ENCODE measurements at places on chromosomes 5 and 9.

DNA sequence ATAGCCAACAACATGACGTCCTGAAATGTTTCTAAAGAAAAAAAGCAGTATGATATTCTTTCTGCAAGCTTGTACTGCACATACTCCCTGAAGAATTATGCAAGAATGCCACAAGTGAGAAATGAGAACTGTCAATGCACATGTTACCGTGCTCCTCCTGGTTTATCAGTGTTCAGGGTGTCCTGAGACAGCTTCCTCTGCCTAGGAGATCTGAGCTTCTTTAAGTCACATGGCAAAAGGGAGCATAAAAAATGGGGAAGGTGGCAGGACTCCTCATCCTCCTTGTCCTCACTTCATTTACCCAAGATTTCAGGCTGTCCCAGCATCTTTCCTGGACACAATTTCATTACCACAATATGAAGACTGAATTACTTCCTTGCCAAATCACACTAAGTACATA, 238.2 kb downstream of the GLIS3 start:
- no peak for DNase-seq

- no peak for DNase-seq
Measured at GRCh38 chr5:111697215-111697614, 59.8 kb downstream of the NREP start.

DNA sequence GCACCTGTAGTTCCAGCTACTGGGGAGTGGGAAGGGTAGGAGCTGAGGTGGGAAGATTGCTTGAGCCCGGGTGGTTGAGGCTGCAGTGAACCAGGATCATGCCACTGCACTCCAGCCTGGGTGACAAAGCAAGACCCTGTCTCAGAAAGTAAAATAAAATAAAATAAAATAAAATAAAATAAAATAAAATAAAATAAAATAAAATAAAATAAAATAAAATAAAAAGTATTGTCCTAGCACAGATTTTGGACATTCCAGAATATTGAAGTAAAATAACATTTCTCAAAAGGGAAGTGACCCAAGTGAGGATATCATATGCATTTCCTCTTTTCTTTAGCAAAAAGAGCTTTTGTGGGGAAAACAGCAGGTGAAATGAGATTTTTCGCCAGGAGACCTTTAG, 83.5 kb downstream of the TMEM174 start:
- no peak for DNase-seq

DNA sequence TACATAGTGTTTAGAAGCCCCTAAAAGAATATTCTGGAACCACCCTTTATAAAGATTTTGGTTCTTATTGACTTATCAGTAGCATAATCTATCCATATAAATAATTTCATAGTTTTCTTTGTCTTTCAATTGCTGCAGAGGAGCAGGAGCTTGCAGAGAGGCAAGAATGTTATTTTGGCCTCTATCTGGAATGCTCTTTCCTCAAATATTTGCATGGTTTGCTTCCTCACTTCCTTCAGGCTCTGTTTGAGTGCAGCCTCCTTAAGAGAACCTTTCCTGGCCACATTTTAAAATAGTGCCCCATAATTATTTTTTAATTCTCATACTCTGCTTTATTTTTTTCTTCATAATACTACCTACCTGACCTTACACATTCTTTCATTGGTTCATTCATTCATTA, 1.5 kb downstream of the C5 start:
- DNase-seq = no peak

- DNase-seq = no peak
Measured at GRCh38 chr5:131635684-131636572, 899 bp upstream of the RAPGEF6 start.

Measured in urinary bladder (tissue), 4 donors.